Right ventricle myocardium inferior (tissue), 1 donor: ENCODE measurements at places on chromosomes 12 and 14. TPM values are rescaled to one million over a fixed set of nuclear protein-coding genes. Genes with fewer than 3 reads are reported as not detected.

GRCh38 chr14:54026671-54027070 lies 70.0 kb upstream of the BMP4 start:
- DNase-seq, result no peak

The INHBC gene
- not detected for total RNA-seq

The CATSPERB gene
- total RNA-seq, result 2.4 TPM

DNA sequence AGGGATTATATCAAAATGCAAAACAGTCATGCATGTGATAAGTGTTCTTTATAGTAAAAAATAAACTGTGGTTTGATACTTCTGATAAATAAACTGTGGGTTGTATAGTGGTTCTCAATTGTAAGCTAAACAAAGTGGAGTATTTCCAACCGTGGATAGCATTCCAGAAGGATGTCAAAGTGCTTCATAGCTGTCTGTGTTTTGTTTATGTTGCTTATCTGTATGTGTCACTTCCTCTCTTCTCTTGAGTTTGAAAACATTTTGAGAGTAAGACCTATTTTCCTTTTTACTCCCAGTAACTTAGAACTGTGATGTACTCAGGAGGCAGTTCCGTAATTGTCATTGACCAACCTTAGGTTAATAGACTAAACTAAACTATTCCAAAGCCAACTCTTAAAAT lies 415.8 kb downstream of the TMTC2 start:
- DNase-seq, result no peak

DNA sequence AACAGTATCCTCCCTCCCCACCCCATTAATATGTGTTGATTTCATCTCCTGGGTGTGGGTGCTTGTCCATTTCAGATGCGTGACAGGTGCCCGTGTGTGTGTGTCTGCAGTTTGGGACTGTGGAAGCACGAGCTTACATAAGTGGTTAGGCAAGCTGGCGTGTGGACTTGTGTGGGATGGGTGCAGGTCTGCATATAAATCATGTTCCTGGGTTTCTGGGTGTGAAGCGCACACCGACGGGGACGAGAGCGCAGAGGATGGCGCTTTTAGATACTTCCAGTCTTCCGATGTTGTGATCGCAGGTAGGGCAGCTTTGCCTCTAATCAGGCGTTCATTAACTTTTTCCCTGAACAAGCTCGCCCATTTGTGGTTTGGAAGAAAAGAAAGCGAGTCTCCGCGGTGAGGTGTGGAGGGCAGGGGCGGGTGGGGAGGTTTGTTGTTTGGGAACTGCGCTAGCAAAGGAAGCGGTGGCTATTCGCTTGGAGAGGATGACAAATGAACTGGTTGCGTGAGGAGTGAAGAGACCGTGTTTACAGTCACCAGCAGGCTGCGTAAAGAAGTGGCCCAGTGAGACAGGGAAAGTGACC lies 865 bp downstream of the RGS6 start:
- no peak for DNase-seq

DNA sequence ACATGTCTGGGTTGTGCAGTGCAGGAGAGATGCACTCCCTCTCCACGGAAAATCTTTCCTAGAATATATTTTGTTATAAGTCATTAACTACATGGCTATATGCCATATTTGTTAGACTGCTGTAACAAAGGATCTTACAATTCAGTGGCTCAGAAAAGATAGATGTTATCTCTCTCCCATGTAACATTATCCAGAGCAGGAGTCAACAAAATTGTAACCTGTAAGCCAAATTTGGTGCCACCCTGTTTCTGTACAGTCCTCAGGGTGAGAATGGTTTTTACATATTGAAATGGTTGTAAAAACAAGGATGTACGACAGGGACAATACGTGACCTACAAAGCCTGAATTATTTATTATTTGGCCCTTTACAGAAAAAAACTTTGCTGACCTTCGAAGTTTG lies 155.5 kb downstream of the KIF21A start:
- DNase-seq, result no peak

The SYNE3 gene
- 16.5 TPM for total RNA-seq

The ACSM4 gene
- not detected for total RNA-seq

The PLEKHG7 gene
- not detected for total RNA-seq

DNA sequence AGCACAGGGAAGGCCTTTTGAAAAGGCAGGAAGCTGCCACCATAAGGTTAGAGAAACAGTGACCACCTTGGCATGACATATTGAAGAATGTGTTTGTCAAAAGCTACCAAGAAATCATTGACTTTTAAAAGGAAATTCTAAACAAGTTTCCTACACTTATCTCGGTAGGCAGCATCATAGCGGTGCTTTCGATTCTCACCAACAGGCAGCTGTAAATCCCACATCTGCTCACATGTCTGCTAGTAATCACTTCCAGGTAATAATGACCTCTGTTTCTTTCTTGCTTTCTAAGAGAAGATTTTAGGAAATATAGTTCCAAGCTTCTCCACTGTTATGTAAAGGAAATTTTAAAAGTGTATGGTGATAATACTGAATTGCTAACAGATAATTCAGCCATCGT lies 821.1 kb upstream of the FOXG1 start:
- DNase-seq, result no peak

DNA sequence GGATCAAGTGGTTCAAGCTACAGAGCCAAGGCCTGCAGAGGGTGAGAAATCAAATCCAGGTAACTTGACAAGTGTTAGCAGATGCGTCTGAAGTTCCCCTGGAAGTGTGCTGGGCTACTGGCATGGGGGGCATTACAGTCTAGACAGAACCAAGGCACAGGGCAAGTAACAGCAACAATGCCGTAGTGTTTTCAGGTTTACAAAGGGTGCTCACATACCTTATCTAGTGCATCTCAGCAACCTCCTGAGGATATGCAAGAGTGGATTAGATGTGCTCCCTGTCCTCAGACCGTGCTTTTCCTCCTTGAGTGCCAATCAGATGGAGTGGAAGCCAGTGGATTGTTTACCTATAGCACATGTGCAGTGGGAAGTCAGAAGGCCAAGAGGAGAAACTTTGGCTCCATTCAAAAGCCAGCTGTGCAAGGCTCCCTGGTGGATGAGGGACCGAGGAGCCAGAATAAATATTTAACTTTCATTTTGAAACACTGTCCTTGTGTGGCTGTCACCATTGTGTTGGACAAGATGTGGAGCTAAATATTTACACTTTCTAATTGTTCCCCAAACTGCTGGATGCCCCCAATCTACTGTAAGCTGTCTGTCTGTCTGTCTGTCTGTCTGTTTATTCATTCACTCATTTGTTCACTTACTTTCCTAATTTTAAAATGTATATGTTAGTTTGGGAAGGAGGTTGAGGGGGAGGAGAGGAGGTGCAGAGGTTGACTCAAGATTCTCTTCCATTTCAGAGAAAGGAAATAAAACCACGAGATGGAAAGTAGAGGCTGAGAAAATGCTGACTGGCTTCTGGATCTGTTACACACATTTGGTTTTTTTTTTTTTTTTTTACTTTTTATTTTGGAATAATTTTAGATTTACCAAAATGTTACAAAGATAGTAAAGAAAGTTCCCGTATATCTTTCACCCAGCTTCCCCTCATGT lies 184.0 kb upstream of the PARP11 start:
- DNase-seq, result no peak

DNA sequence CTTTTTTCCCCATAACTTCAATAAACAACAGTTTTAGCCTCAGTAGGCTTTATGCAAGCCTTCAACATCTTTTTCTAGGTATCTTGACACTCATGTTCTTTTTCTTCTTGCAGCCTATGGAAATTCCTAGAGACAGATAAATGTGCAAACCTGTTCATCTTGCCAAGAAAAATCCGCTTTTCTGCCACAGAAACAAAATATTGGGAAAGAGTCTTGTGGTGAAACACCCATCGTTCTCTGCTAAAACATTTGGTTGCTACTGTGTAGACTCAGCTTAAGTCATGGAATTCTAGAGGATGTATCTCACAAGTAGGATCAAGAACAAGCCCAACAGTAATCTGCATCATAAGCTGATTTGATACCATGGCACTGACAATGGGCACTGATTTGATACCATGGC lies 295.9 kb downstream of the ZFP36L1 start:
- DNase-seq, result no peak

GRCh38 chr12:60644076-60644475 lies 1048.2 kb downstream of the SLC16A7 start:
- DNase-seq, result no peak

DNA sequence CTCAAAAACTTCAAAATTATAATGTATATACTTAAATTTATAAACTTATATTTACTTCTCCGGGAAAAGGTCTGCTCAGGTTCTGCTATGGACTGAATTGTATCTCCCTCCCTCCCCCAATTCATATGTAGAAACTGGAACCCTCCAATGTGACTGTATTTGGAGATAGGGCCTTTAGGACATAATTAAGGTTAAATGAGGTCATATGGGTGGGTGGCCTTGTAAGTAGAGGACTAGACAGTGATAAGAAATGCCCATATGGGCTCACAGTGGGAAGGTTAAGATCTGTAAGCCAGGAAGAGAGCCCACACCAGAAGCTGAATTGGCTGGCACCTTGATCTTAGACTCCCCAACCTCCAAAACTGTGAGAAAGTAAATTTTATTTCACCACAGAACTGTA lies 84.5 kb downstream of the TAOK3 start:
- DNase-seq, result no peak

DNA sequence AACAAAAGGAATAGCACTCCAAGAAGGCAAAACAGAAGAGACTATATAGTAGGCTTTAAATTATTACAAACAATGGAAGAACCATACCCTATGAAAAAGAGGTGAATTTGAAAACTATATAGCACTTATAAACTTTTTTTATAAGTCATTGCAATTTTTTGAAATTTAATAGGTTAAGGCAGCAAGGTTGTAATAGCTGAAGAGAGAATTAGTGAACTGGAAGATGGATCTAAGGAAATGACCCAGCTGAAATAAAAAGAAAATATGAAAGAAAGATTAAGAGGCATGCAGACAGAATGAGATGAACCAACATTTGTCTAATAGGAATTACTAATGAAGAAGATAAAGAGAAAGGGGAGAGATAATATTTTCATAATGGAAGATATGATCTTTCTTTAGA lies 9.8 kb downstream of the TESC start:
- DNase-seq, result no peak

GRCh38 chr14:99889268-99889667 lies 96.1 kb downstream of the EML1 start:
- DNase-seq, result no peak
